Activated naive CD8-positive, alpha-beta T cell treated with anti-CD3 and anti-CD28 coated beads, Interleukin-2, amount 10 ng/mL, durations not matched to agents 7 days and 5 days (primary cell): ENCODE measurements at places on chromosomes 7 and 10. TPM values are rescaled to one million over a fixed set of nuclear protein-coding genes. Genes with fewer than 3 reads are reported as not detected.

DNA sequence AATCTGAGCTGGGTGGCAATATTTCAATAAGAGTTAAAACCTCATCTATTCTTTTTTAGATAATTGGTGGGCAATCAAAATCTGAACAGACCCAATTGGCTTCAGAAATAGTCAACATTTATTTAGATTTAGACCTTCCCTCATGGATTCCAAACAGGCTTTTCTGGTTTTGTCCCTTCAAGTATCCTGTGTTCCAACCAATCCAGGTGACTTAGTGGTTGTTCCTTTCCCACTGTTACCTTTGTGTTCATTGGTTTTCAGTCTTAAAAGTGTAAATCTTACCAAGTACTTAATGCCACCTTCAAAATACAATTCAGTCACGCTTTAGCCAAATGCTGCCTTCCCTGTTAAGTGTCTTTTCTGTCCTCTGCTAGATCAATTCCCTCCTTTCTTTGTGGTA is 85.9 kb downstream of the AHR start:
- DNase-seq, result no peak

- DNase-seq, result no peak
Measured at GRCh38 chr10:29877793-29878491, 181.4 kb downstream of the JCAD start.

- DNase-seq, result no peak
Measured at GRCh38 chr10:73858750-73859427, 15.5 kb downstream of the CAMK2G start.

DNA sequence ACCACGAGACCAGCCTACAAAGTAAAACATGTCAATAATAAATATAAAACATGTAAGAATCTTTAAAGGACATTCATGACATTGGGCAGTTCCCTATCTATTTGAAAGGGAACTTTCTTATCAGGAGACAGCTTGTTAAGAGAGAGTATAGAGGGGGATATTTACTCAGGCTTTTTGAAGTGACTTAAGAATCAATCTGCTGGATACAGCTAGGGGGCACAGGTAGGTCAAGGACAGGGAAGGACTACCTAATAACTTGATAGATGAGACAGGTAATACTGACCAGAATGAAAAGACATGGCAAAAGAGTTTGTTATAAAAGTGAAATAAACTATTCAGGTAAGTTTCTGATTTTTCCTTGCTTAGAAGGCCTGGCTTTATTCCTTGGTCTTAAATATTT is 21.8 kb upstream of the LRRD1 start:
- no peak for DNase-seq

GRCh38 chr7:107122486-107122911 is 46.3 kb upstream of the HBP1 start:
- no peak for DNase-seq

DNA sequence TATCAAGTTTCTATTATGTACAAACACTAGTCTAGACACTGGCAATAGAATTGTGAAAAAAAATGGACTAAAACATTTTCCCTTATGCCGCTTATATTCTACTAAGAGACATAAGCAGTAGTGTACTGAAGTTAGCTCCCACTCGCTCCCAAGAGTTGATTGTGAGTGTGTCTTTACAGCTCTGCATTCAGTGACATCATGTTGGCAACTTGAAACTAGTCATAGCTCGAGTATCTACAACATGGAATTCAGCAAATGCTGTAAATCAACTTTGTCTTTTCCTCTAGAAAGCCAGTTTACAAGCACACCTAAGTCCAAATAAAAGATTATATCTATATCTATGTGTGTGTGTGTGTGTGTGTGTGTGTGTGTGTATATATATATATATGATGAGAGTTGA is 58.8 kb upstream of the MAGI2 start:
- DNase-seq, result no peak

Gene UBE3C
- 51.7 TPM for total RNA-seq

Gene CFAP70
- 2.0 TPM for total RNA-seq

Gene OPN1SW
- total RNA-seq, result not detected

Gene NPFFR1
- total RNA-seq, result not detected

Gene BICC1
- 0.06 TPM for total RNA-seq

Gene CDH23
- total RNA-seq, result 3.7 TPM
